ENCODE measurements at places on chromosomes 7 and 10.

DNA sequence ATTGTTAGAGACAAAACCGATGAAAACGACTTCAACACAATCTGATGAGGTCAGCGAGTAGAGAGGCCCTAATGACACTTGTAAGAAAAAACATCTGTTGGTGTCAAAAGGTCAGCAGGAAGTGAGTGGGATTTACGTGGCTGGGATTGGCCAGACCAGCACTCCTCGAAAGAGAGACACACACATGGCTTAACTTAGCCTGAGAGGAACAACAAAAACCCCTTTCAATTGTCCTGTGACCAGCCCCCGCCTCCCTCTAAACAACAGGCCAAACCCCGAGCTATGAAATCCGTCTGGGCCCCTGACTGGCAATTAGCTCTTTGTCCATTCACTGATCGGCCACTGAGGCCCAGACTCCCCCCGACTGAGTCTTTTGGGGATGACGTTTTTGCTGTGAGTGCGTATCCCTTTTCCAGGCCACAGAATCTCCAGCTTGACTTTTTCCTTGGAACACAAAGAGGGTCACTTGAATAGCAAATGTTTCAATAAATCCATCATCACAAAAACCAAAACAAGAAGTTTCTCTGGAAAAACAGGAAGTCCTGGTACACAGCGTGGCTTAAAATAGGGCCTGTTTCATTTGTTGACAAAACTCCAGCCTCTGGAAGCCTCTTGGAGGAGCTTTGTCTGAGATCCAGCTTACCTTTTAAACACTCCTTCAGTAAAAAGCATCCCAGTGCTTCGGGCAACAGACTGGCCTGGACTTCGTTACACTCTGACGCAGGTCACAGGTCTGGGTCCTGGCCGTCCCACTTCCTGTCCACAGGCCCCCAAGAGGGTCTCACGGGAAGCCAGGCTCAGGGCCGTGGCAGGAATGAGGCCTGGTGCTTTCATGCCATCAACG is 103.0 kb downstream of the CTBP2 start:
- DNase-seq = no peak

DNA sequence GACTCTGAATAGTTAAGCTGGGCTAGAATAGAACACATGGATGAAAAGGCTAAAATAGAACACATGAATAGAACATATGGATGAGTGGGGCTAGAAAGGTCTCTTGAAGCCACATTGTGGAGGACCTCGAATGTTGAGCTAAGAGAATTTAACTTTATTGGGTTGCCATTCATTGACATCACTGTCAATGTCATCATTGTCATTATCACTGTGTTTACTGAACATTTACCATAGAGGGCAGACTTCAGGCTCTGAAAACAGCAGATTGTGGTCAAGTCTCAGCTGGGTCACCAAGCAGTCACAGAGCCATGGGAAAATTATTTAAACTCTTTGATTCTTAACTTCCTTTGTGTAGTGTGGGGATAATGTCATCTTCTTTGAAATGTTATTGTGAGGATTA is 80.4 kb downstream of the WDFY4 start:
- DNase-seq = peak; percentile 8

- DNase-seq = no peak
Measured at GRCh38 chr7:46397591-46397990, 476.5 kb upstream of the IGFBP3 start.

- DNase-seq = peak; percentile 84
Measured at GRCh38 chr7:39566023-39566921, at the start of gene YAE1. Gene YAE1, plus strand, starts transcription at chr7:39566404. Its CDS starts 15 bp downstream, at chr7:39566419.

GRCh38 chr10:18238870-18239485 is 98.8 kb downstream of the CACNB2 start:
- peak; percentile 29 for DNase-seq

DNA sequence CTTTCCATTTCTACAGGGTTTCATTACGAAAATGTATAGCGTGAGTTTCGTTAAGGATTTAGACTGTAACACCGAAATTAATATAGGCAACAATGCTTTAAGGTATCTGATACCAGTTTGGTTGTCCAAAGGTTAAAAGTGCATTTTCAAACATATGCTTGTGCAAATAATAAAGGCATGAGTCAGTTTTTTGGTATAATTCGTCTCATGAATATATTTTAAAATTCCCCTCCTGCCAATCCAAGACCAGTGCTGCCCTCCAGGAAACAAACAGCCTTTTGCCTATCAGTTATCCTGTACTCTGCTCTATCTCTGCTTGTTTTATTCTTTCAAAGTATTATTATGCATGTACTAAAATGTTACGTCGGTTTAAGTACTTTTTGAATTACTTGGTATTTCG is 2.0 kb downstream of the LCOR start:
- DNase-seq = no peak

DNA sequence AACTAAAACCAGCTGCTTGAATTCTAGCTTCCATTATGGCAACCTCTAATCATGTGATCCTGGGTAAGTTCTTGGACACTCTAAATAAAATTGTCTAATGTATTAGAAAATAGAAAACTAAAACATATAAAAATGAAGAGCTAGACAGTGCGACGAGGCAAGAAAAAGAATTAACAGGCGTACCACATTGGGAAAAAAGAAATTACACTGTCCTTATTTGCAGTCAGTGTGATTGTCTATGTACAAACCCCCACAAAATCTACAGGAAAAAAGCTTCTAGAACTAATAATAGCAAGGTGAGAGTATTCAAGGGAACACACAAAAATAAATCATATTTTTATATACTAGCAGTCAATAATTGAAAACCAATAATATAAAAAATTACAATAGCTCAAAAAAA is 625.6 kb upstream of the MKI67 start:
- no peak for DNase-seq

- no peak for DNase-seq
Measured at GRCh38 chr7:112357136-112357535, 93.1 kb upstream of the IFRD1 start.

DNA sequence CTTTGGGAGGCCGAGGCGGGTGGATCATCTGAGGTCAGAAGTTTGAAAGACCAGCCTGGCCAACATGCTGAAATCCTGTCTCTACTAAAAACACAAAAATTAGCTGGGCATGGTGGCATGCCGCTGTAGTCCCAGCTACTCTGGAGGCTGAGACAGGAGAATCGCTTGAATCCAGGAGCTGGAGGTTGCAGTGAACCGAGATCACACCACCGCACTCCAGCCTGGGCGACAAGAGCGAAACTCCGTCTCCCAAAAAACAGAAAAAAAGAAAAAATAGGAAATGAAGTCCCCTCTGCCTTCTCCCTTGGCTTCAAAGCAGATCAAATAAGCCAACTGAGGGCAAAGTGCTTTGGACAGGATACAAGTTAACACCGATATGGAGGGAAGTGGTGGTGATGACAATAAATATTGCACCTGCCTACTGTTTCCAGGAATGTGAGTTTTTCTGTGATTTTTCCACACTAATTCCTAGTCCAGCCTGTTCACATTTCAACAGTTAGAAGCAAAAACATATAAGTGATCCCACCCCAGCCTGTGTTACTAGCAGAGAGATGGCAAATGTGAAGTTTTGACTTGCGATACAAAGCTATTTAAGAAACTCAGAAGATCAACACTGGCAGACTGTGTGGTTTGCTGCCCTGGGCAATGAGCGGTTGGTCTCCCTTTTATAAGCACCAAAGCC is 291.2 kb upstream of the AOAH start:
- DNase-seq = peak; percentile 23

DNA sequence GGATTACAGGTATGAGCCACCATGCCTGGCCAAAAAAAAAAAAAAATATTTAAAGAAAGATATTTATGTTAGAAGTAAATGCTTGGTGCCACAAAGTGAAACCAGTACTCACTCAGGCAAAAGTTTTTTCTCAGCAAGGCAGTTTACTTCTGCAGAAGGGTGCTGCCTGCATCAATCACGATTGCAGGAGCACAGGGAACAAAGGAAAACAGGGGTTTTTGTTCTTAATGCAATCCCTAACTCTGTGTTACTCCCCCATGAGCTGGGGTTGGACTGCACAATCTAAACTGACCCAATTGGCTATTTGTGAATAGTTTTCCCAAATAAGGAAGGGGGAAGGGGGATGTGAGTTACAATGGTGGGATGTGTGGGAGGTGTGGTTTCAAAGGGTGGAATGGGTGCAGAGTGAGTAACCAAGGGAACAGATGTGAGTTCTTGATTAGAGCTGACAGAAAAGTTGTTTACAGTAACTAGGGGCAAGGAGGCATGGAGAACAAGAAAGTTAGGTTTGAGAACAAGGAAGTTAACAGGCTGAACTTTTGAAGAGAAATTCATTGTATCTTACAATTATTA is 255.4 kb downstream of the TYW1 start:
- DNase-seq = no peak

GRCh38 chr7:22725585-22725984 is 1.4 kb upstream of the IL6 start:
- DNase-seq = peak; percentile 31

DNA sequence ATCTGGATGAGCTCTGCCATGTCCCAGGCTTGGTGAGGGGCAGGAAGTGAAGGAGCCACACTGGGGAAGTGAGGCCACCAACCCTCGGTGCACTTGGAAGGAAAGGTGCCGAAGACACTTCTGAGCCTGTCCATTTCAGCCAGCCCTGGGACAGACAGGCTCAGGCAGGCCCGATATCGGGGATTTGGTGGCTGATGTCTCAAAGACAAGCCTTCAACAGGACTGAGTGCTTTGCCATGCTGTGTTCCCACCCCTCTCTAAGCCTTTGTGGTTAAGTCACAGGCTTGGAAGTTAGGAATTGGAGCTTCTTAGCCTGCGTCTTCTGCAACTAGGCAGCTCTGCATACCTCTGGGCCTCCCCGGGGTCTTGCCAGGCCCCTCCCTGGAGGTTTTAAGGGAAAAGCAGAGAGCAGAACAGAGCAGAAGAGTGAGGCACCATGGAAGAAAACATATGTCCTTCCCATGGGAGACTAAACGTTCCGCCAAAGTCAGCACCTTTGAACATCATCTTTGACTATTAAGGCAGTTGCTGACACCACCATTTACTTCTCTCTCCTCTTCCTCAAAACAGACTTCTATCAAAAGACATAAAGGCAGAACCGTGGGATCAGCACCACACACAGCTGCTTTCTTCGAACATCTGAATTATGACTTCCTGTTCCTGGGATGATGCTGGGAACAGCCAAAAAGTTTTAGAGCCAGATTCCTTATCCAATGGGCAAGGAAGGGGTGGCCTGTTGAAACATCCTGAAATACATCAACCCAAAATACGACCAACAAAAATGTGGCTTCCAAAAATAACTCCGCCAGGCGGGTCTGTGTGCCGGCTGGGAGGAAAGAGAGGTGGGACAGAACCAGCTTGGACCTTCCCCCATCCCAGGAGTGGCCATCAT is 71.8 kb downstream of the AFAP1L2 start:
- no peak for DNase-seq

GRCh38 chr10:31242902-31243301 is 76.1 kb upstream of the ZEB1 start:
- DNase-seq = peak; percentile 94

- no peak for DNase-seq
Measured at GRCh38 chr7:713139-713457, 13.4 kb upstream of the DNAAF5 start.

GRCh38 chr7:106365252-106366005 is 80.6 kb upstream of the NAMPT start:
- no peak for DNase-seq

DNA sequence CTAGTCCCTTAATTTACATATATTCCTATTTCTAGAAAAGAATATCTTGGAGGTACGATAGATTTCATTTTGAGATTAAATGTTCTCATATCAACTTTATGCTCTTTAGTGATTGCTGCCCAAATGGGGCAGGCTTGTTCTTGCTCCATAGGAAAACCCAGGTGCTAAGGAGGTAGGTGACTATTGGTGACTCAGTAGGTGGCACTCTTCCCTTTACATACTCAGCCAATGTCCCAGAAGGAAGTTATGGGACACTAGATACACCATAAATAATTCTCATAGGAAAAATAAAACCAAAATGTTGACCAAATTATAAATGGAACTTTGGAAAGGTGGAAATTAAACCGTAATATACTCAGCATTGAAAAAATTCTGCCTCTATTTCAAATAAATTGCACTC is 4.0 kb downstream of the SKAP2 start:
- peak; percentile 90 for DNase-seq

GRCh38 chr7:32033006-32033405 is 37.2 kb downstream of the PDE1C start:
- DNase-seq = no peak

DNA sequence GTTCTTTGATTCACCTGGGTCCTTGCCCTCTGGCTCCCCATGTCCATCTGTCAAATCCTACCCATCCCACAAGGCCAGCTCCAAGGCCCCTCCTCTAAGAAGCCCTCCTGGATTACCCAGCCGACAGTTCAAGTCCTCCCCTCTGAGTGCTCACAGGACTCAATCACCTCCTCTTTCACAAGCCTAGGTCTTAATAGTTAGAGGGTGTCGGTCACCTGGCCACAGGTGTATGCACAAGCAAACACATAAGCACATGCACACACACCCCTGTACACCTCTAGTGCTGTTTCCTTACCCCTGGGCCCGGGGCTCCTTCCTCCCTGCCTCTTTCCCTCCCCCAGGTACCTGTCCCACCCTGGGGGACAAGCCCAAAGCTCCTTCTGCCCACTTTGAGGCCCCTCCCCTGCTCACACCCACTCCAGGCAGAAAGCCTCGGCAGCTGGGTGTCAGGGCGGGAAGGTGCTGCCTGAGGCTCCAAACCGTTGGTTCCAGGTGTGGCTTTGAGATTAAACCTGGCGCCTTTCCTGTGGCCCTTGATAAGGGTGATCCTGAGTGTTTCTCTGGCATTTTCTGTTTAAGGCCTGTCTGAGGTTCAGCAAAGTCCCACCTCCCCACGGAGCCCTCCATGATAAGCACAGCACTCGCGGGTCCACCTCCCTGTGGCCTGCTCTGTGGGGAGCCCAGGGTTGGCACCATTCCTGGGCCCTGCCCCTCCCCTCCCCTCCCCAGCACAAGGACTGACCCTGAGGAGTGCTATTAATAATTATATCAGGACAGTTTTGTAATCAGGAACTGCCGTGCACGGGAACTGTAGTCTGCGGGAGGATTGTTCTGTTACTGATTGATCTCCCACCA is 14.6 kb upstream of the AQP1 start:
- no peak for DNase-seq

DNA sequence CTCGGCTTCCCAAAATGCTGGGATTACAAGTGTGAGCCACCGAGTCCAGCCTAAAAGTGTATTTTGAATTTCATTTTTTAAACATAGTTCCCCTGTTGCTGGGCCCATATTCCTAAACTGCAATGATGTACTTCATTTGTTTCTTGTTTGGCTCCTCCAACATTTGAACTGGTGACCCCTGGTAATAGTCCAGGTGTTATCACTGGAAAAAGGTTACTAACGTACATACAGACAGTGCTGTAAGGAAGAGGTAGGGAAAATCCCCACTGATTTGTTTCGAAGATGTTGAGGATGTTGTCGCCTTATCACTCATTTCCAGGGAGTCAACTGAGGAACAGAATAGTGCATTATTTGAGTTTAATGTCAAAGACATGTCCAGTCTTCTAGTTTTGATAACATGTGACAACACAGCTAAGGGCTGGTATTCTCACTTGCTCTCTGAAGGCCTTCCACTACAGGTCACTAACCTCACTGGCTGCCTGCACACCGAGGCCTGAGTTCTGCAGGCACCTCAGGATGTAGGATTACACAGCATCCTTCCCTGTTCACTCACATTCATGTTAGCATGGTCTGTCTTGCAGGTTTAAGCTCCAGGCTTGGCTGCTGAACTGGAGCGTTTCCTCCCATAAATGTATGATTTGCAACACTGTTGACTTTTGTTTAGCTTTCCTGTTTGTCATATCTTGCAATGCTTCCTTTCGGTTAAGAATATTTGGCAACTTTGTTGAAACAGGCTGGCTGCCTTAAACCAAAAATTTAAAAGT is 362.8 kb downstream of the INHBA start:
- no peak for DNase-seq

All from SW480 (cell line).